ENCODE measurements at places on chromosomes 7 and 10.
A peak's percentile ranks its signal among the peaks of the same experiment; 100 is the strongest.

GRCh38 chr10:84191106-84191505 lies 3.2 kb upstream of the CDHR1 start:
- DNase-seq, result peak; percentile 40

GRCh38 chr10:18566177-18566576 lies 85.2 kb downstream of the NSUN6 start:
- no peak for DNase-seq

GRCh38 chr7:41238851-41239331 lies 464.0 kb downstream of the INHBA start:
- no peak for DNase-seq

GRCh38 chr7:102170393-102170970 lies 116.2 kb upstream of the SH2B2 start:
- DNase-seq, result no peak

- DNase-seq, result no peak
Measured at GRCh38 chr7:2517026-2517425, 2.5 kb upstream of the LFNG start.

GRCh38 chr10:78856421-78856820 lies 212.3 kb upstream of the ZMIZ1 start:
- no peak for DNase-seq

GRCh38 chr7:8923164-8923806 lies 489.9 kb downstream of the NXPH1 start:
- DNase-seq, result no peak

DNA sequence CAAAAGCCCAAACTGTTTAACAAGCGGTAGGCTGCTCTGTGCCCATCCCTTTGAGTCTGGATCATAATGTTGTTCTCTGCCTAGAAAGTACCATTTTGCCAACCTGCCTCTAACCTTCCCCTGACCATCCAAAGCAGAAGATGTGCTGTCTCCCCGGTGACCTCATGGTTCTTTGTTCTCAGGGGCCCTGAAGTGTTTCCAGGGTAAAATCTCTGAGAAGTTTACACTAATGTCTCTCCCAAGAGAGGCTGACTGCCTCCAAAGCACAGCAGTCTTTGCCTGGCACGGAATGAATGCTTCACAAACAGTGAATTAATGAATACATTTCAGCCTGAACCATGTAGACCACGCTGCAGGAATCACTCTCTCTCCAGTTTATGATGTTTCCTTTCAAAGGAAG lies 523.8 kb upstream of the CELF2 start:
- no peak for DNase-seq

GRCh38 chr7:28771906-28772622 lies 186.1 kb downstream of the TRIL start:
- no peak for DNase-seq

DNA sequence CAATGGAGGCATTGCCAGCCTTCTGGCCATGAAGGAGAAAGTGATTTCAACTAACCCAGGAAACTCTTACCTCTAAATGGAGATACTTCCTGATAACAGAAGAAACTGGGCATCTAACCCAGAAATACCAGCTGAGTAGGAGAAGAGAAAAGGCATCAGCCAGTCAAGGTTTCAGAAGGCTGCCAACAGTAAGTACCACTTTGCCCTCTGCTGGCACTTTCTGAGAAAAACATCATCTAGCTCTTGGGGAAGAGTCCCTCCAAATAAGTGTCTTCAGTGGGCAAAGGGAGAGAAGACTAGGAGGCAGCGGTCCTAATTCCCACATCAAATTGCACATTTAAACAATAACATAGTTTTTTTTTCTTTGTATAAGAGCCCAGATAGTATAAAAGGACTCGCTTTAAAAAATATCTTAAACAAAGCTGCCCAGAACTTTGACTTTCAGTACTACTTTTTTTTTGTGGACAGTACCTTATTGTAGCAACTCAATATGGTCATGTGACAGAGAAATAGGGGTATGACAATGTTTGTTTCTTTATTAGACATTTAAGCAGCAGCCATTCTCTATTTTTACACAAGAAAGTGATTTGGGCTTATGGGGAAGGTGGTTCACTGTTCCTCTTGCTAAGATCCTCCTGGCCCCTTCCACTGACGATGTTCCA lies 157.3 kb downstream of the CTTNBP2 start:
- DNase-seq, result no peak

GRCh38 chr7:70734411-70734810 lies 397.5 kb upstream of the GALNT17 start:
- DNase-seq, result no peak

GRCh38 chr10:15809450-15809849 lies 50.9 kb downstream of the MINDY3 start:
- no peak for DNase-seq

GRCh38 chr7:88689821-88690220 lies 69.7 kb upstream of the ZNF804B start:
- no peak for DNase-seq

GRCh38 chr7:99768471-99768870 lies 15.5 kb downstream of the CYP3A4 start:
- DNase-seq, result no peak

GRCh38 chr7:1902231-1902855 lies 232.3 kb downstream of the ELFN1 start:
- no peak for DNase-seq

DNA sequence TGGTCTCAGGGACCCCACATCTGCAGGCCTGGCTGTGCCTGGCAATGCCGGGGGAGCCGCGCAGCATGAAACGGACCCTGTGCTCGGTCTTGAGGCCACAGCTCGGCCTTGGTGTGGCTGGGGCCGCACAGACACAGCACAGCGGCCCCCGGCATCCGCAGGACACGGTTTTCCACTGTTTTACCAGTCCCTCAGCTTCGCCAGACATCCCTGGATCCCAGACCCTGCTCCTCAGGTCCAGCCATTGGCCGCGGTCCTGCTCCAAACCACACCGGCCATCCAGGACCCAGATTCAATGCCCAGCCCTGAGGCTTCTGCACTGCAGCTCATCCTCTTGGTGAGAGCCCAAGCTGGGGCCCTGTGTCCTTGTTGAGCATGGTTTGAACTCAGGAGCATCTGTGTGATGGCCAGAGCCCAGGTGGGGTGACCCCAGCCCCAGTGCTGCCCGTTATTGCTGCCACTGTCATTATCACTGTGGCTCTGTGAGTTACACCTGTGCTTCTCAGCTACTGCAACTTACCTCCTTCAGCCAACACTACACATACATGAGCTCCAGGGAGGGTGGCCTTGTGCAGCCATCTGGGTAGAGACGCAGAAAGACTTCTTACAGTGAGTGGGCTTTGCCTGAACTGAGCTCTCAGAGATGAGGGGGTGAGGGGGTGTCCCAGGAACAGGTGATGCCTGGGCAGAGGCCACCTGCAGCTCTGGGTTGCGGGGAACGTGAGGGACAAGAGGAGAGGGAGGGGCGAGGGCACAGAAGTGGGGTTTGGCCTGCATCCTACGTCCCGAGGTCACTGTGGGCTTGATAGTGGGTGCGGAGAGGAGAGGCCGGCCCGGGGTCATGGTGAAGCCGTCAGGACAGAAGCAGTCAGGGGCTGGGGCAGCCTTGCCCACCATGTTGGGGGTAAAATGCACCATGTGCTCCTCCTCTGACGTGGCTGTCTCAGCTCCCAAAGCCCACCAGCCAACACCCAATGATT lies 567.6 kb downstream of the PTPRN2 start:
- DNase-seq, result no peak

- no peak for DNase-seq
Measured at GRCh38 chr10:29865700-29866355, 193.6 kb downstream of the JCAD start.

- no peak for DNase-seq
Measured at GRCh38 chr10:60029475-60029874, 123.1 kb upstream of the CCDC6 start.

GRCh38 chr7:147861945-147862344 lies 728.6 kb upstream of the C7orf33 start:
- DNase-seq, result no peak

- DNase-seq, result peak; percentile 71
Measured at GRCh38 chr10:17428351-17429097, 25.9 kb downstream of the ST8SIA6 start.

GRCh38 chr10:110410329-110411046 lies 87.2 kb upstream of the DUSP5 start:
- no peak for DNase-seq

- DNase-seq, result no peak
Measured at GRCh38 chr7:108062250-108063014, 59.5 kb upstream of the LAMB1 start.

GRCh38 chr7:81234896-81235295 lies 316.0 kb upstream of the SEMA3C start:
- DNase-seq, result no peak

GRCh38 chr10:20002657-20003056 lies 186.4 kb downstream of the PLXDC2 start:
- DNase-seq, result no peak

DNA sequence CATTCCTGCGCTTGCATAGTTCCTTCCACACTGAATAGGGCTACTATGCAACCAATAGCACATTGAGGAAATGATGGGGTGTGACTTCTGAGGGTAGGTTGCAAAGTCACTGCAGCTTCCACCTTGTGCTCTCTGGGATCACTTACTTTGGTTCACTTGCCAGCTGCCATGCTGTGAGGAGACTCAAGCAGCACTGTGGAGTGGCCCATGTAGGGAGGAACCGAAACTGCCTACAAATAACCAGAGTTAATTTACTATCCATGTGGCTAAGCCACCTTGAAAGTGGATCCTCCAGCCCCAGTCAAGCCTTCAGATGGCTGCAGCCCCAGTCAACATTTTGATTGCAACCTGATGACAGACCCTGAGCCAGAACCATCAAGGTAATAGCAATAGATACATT lies 64.3 kb downstream of the FAM204A start:
- DNase-seq, result no peak
